Cerebellum (tissue), 4 donors: ENCODE measurements at places on chromosomes 4 and X. TPM values are rescaled to one million over a fixed set of nuclear protein-coding genes. Genes with fewer than 3 reads are reported as not detected.

DNA sequence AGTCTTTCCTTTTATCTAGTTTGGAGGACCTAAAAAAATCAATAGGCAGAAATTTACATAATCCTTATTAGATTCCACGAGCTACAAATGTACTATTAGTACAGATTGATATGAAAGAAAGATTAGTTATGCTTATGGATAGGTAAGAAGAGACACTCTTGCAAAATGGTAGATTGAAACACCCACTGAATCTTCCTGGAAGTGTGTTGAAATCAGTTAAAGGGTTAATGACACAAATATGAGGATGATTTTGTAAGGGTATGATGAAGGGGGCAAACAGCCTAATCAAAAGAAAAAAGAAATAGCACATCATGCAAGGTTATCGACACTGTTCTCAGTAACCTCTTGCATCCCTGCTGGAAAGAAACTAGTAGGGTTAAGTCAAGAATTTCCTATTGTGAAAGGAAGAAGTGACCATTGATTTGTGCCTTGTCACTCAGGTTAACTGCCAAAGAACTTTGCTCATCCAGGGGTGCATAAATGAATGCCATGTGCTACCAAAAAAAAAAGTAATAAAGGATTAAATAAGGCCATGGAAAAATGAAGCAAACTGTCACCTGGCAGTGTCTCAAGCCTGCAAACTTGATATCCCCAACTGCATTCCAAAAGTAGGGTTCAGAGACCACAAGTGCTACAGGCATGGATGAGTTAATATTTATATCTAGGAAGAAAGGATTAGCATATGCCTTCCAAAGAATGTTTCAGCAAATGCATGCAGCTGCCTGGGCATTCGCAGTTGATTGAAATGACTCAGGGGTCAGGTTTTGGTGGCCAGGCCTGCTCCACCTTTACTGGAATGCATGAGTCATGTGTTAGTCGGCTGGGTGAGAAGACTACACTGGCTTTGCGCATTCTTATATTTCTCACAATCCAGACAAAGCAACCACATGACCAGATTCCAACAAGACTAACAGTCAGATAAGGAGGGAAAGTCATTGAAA is 78.3 kb upstream of the ATXN3L start:
- no peak for DNase-seq

DNA sequence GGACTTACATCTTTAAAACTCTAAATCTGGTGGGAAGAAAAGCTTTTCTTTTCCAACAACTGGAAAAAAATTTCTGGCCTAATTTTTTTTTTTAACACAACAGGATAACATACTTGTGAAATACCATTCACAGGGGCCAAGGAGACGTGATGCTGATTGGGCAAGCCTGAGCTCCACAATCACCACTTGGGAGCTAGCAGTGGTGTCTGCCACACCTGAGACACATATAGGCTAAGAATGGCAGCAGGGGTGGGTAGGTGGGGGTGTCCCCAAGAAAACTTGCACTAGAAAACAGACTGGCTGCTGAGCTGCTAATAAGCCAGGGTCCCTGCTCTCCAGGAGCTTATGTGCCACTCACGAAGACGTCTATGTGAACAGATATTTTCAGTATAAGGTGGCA is 5.6 kb upstream of the PKD2 start:
- no peak for DNase-seq

- DNase-seq: no peak
Measured at GRCh38 chr4:151866592-151866918, 105.7 kb upstream of the GATB start.

DNA sequence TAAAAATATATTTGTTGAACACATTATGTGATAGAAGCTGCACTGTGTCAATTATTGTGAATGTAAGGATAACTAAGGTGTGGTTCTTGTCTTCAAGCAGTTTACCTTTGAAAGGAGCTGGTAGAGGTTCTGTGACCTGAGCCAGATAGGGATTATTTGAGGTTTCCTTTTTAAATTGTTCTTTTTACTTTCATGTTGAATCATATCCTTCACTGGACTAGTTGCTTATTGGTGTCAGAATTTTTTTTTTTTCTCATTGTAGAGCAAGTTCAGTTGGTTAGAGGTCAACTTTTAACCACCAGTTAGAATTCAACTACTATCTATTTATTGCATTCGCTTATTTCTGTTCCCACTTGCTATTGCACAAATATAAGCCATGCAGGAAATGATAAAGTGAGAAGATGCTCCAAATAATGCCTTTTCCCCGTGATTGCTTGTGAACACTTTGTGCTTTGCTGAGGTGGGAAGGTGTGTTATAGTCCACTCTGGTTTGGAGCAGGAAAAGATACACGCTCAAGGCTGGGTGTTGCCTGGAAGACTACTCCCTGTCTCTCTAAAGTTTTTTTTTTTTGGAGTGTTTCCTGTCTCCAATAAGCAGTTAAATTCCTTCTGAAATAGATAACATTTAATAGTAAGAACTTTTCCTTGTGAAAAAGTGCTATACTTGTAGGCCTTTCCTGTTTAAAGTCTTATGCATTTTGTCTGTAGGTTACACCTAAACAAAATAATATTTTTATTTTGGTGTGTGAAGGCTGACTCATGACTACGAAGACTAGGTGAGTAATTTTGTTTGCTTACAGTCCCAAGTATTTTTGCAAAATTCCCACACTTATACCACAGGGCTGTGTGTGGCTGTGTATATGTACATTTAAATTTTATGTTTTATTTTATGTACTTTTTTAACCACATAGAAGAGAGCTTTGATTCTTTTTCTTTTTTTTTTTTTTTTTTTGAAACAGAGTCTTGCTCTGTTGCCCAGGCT is 83.8 kb upstream of the LCORL start:
- no peak for DNase-seq

GRCh38 chr4:33437406-33437805 is 2717.2 kb downstream of the PCDH7 start:
- no peak for DNase-seq

GRCh38 chrX:37509349-37509748 is 62.1 kb upstream of the LANCL3 start:
- DNase-seq: no peak

DNA sequence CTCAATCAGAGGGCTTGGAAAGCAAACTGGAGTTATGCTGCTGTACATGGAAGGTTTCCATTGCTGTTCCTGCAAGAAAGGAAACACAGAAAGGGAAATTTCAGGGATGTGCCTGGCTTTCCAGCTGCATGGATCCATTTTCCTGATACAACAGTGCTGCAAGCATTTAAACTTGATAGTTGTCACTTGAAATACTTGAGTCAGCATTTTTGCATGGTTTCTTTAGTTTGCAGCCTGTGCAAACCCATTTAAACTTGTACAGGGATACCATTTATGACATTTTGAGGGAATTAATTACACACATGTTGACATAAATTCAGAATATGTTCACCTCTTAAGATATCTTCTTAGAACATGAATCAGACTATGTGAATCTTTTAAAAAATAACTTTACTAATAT is 131.1 kb upstream of the RASGEF1B start:
- DNase-seq: no peak

- no peak for DNase-seq
Measured at GRCh38 chr4:137674066-137674465, 141.8 kb upstream of the PCDH18 start.

- DNase-seq: no peak
Measured at GRCh38 chr4:165384186-165384585, 5.4 kb downstream of the CPE start.

DNA sequence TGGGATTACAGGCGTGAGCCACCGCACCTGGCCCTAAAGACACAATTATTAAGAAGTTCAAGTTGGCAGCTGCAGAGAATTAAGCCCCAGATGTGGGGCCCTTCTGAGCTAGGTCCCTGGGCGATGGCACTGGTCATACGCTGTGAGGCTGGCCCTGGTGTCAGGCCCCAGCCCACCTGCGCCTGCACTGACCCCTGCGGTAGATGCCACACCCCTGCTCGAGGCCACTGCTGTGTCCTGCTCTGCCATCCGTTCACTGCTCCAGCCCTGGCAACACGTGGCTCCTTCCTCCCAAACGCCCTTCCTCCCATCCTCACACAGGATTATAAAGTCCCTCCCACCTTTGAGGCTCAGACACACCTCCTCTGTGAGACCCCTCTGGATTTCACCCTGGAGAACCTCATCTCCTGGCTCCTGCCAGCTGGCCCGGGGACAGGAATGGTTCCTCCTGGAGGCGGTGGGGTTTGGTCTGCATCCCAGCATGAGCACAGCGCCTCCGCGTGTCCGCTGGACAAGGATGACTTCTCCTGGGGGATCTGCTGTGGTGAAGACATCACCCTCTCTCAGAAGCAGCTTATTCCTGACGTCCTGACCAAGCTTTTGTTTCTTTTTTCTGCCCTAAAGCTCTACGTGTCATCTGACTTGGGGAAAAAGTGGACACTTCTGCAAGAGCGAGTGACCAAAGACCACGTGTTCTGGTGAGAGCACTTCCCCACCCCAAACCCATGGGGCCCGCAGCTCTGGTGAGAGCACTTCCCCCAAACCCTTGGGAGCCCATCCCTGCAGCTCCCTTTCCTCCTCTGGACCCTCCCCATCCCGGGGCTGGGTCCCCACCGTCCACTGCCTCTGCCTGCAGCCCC is 219.0 kb upstream of the PSAPL1 start:
- no peak for DNase-seq

DNA sequence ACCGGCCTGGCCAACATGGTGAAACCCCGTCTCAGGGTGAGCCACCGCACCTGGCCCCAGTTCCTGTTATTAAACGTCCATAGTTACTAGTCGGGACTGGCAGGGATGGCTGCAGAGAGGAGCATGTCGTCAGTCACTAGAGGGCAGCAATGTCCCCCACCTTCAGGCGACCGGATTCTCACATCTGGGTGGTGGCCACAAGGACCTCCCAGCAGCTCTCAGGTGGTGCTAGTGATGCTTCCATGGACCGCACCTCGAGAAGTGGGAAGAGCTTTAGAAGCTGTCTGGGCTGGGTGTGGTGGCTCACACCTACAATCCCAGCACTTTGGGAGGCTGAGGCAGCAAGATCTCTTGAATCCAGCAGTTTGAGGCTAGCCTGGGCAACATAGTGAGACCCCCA is 13.3 kb upstream of the IL3RA start:
- DNase-seq: no peak

GRCh38 chrX:17826609-17827496 is 34.2 kb downstream of the RAI2 start:
- DNase-seq: no peak

Gene PTTG2
- total RNA-seq: 1.00 TPM

Gene CYLC1
- total RNA-seq: not detected

Gene HSFX3
- not detected for total RNA-seq

Gene FDCSP
- total RNA-seq: not detected

Gene SSX2B
- not detected for total RNA-seq

Gene TRPC5OS
- not detected for total RNA-seq

Gene STARD8
- total RNA-seq: 3.7 TPM
